Mammary microvascular endothelial cell (primary cell): ENCODE measurements at places on chromosomes 13 and 19. TPM values are rescaled to one million over a fixed set of nuclear protein-coding genes. Genes with fewer than 3 reads are reported as not detected.

BCAM gene
- total RNA-seq, result 22.6 and 33.0 TPM in 2 replicates

ZNF8 gene
- 3.1 and 3.5 TPM in 2 replicates for total RNA-seq

BRME1 gene
- 0.13 and 0.79 TPM in 2 replicates for total RNA-seq

LCP1 gene
- total RNA-seq, result 13.2 and 20.1 TPM in 2 replicates

VAV1 gene
- total RNA-seq, result not detected in 2 replicates

LAIR1 gene
- not detected in 2 replicates for total RNA-seq

TRPC4 gene
- 0.13 and 0.49 TPM in 2 replicates for total RNA-seq

DCLK1 gene
- total RNA-seq, result 20.2 and 20.4 TPM in 2 replicates

BRCA2 gene
- total RNA-seq, result 9.3 and 16.9 TPM in 2 replicates

CEACAM7 gene
- not detected in 2 replicates for total RNA-seq

SPRED3 gene
- 3.4 and 4.4 TPM in 2 replicates for total RNA-seq

SLITRK6 gene
- total RNA-seq, result not detected in 2 replicates
